ENCODE measurements at places on chromosomes 1 and 21.

DNA sequence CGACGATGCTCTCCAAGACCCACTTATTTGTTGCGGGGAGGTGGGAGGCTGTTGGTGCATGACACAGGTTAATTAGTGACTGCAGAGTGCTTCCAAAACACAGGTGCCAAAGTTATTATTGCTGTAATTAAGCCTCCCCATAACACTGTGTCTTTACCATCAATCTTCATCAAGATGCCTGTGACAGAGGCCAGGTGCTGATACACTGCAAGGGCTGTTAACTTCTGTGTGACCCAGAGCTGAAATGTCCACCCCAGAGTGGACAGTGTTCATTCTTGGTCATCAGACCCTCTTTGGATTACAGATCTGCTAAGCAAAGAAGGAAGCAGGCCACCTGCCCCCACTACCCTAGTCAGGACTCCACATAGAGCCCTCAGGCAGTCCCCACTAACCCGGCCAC is 55.5 kb downstream of the CAPN8 start:
- DNase-seq: no peak

GRCh38 chr1:202276081-202276715 is 65.5 kb downstream of the UBE2T start:
- DNase-seq: no peak

DNA sequence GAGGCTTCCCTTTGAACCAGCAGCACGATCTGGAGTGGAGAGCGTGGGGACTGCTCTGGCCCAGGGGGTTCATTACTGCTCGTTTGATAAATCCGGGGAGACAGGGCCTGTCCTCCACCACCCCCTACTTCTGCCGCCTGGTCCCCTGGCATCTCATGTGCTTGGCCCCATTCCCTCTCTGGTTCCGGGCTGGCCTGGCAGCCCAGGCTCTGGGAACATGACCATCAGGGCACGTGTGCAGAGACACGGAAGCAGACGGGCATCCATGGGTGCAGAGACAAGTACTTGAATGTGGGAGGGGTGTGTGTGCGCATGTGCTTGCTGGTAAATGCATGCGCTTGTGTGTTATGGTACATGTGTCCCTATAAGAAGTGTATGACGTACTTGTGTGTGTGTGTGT is 75.5 kb downstream of the KIRREL1 start:
- no peak for DNase-seq

DNA sequence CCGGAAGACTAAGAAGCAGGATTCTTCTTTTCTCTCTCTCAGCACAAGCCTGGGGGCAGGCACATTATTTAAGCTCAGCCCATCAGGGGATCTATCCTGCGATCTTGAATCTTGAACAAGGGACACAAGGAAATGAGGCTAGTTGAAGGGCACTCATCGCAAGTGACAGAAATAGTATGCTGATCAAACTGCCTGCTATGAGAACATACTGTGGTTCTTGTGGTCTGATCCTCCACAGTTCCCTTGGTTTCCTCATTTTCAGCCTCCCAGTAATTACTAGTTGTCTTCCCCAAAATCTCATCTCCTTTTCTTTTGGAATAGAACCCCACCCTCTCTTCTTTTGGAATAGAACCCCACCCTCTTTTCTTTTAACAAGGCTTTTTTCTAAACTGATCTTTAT is 6.5 kb downstream of the ANKRD45 start:
- DNase-seq: no peak

- no peak for DNase-seq
Measured at GRCh38 chr1:201156346-201156745, 2.1 kb upstream of the TMEM9 start.

- DNase-seq: no peak
Measured at GRCh38 chr1:52552236-52552504, 722 bp downstream of the TUT4 start.

- DNase-seq: peak; percentile 58
Measured at GRCh38 chr1:54798769-54799641, 2.1 kb downstream of the TTC22 start.

- no peak for DNase-seq
Measured at GRCh38 chr1:214234635-214235025, 46.3 kb upstream of the SMYD2 start.

- no peak for DNase-seq
Measured at GRCh38 chr1:96487394-96487793, 234.2 kb upstream of the PTBP2 start.

GRCh38 chr1:57064379-57065140 is 98.7 kb upstream of the C8B start:
- no peak for DNase-seq

DNA sequence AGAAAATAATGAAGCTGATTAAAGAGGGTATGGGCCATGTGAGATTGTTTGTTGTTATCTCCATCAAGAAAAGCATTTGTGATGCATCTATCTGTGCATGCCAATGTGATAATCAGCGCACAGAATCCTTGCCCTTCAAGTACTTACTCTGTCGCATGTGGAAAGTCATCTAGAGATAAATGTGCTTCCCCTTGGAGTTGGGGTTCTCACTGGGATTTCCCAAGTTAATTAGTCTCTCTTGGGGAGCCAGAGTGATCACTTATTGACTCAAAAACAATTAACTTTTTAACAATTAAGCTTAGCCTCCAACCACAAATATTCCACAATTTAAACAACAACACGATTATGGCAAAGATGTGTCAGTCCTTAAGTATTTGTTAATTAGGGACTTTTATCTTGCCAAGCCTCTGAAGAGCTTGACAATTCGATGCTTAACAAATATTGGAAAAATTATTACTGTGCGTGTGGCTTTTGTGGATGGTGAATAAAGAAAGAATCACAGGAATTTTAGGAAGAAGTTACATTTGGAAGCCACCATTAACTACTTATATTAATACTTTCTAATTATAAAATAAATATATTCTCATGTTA is 17.5 kb downstream of the RHOU start:
- no peak for DNase-seq

DNA sequence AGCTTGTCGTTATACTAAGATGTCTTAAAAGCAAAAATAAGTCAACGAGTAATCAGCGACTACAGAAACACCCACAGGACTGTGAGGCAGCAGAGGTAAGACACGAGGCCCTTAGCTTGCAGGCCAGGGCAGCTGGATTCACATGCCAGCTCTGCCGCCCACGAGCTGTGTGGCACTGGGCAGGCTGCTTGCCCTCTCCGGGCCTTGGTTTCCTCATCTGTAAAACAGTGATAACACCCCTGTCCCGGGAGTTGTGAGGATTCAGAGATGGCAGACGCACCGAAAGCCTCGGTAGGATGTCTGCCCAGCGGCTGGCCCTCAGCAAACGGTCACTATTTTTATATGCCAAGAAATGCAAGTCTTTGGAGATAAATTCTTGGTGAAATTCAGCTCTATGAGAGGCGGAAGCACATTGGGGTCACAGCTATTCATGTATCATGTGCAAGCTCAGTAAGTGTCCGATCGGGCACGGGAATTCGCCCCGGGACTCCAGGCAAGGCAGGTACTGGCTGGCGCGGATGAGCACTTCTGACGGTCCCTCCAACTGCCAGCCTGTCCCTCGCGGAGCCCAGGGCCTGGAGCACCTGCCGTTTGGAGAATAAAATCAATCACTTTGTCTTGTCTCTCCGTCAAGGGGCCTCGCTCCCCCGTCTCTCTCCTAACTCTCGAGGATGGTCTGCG is 1.1 kb downstream of the C2CD2 start:
- DNase-seq: no peak

GRCh38 chr1:170910273-170910672 is 25.1 kb upstream of the MROH9 start:
- peak; percentile 67 for DNase-seq

DNA sequence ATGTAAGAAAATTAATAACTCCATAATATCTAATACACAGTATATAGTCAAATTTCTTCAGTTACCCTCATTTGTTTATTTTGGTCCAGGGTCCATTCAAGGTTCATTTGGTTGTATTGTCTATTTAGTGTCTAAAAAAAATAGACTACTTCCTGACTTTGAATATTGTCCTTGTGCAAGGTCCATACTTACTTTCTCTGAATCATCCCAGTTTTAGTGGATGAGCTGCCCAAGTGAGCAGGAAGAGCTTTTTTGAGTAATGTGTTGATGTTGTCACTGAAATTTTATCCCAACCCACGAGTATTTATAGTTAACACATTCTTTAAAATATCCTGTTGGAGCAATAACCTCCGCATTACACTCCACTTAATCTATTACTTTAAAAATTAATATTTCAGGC is 45.6 kb upstream of the FASLG start:
- peak; percentile 37 for DNase-seq

DNA sequence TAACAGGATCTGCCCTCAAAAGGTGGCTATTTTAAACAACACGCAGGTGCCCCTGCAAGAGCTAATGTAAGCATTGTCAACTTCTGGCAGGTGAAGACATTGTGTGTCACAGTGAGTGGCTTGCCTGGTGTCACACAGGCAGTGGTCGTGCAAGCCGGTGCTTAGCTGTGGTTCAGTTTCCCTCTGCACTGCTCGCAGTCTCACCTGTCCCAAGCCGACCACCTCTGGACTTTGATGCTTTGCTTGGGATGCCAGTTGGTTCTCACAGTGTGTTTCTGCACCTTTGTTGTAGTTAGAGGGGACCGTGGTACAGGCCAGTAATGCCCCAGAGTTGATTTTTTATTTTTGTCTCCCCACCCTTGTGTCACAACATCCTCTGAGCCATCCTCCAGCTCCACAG is 85.2 kb downstream of the UCK2 start:
- DNase-seq: no peak

DNA sequence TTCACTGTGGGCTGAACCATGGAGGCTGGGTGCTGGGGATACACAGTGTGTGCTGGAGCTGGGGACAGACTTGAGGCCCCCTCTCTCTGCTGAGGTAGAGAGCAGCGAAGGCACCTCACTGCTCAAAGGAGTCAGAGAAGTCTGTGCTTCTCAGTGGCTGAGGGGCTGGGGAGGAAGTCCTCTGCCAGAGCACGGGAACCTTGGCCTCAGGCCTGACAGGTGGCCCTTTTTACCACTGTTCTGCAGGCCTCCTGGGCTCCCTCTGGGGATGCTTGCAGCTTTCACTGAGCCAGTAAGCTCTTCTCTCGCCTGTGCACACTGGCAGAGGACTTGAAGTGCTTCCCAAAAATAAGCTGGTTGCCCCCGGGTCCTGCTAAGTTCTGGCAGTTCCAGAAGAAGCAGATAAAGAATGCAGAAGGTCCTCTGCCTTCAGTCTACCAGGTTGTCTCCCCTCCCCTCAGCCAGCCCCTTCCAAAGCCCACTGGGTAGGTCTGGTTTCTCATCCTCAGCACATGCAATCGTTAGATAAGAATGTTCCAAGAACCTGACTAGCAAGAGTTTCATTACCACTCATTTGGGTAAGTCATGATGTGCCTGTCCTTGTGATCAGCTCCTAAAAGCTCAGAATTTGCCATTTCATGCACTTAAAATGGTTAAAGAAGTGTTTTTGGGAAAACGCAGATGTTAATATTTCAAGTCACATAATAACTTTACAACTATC is 53.9 kb downstream of the TENT5C start:
- DNase-seq: no peak

- no peak for DNase-seq
Measured at GRCh38 chr1:205416322-205416721, 5.5 kb downstream of the LEMD1 start.

- DNase-seq: no peak
Measured at GRCh38 chr1:61566177-61566576, 158.8 kb downstream of the TM2D1 start.

GRCh38 chr1:193308438-193308837 is 122.0 kb upstream of the B3GALT2 start:
- DNase-seq: peak; percentile 83

- DNase-seq: peak; percentile 31
Measured at GRCh38 chr1:15584489-15585363, at the start of gene AGMAT. AGMAT (minus strand) TSS chr1:15585051; CDS start chr1:15584967, 84 bp downstream.

DNA sequence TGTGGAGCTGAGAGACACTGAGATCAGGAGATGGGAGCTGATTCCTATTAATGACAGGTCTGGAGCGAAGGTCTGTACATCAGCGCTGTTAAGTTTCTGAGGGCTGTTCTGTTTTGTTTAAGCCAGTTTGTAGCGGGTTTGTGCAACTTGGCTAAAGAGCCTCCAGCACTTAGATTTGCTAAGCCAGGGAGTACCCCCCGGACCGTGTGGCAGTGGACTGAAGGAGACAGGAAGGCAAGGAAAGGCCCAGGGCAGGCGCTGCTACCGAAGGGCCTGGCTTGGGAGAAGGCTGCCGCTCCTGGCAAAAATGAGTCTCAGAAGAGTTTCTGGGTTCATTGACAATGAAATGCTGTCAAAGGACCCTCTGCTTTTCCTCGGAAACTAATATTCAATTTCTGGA is 139.3 kb upstream of the ZNF644 start:
- DNase-seq: no peak

DNA sequence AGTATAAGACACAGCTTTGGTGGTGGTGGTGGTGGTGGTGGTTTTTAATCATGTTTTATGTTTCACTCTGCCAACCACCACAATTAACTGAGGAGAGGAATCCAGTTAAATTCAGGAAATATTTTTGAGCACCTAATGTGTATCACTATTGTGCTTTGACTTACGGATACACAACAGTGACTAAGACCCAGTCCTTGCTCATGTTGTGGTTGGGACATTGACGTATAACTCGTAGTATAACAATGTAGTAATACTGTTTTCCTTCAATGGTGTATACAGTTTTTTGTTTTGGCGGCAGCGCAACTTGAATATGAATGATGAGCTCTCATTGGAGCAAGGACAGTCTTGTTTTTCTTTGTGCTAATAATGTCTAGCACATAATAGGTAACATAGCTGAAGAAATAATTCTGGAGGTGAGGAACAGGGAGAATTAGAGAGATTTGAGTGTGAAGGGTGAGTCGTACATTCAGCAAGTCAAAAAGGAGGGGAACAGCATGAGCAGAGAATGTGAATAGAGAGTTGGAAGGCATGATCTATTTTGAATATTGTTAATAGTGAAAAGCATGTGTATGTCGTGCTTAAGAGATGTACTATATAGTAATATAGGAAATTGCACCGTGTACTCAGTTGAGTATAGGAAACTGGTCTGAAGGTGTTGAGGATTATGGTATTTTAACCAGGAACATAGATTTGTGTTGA is 5.5 kb downstream of the CACYBP start:
- DNase-seq: peak; percentile 73

DNA sequence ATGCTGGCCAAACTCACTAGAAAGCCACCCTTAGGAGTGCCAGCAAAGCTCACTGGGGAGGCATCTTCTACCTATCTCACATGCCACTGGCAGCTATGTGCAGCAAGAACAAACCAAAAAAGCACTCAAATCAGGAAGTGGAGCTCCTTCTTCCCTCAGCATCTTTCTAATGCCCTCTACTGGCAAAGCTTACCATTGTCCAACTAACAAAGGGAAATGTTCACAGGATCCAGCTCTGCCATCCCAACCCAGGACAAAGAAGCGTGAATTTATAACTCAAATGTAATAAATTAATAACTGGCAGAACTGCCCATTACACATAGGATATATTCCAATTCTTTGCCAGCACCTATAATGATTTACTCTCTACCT is 38.9 kb downstream of the LEPR start:
- peak; percentile 50 for DNase-seq

DNA sequence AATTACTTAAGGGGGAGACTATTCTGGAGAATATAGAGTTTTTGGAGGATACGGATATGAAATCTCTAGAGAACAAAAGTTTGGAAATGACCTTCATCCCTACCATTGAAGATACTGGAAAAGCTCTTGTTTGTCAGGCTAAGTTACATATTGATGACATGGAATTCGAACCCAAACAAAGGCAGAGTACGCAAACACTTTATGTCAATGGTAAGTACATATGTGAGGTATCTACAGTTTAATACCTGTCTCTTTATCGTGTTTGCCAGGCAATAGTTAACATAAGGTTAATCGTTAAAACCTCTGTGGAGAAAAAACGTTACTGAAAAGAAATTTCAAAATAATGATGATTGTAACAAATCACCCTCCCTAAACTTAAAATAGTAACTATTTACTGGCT is 11.8 kb downstream of the VCAM1 start:
- no peak for DNase-seq

- DNase-seq: no peak
Measured at GRCh38 chr1:54091666-54092065, 38.3 kb downstream of the TCEANC2 start.

Data from amniotic epithelial cell (primary cell).